ENCODE measurements at places on chromosomes 7 and 10.

DNA sequence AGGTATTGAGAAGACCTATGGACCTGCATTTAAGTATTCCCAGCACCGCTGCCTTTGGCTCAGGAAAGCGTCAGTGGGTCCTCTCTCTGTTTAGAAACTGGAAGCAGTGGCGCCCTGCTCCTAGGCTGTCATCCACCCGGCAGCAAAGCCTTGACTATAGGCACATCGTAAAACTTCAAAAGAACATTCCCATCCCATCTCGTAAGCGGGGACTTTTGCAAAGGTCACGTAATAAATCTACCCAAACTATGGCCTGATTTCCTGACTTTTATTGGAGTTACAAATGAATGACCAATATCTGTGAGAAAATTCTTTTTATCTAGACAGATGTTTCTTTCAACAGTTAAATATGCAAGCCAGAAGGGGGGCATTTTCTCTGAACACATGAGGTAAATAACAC, 115.8 kb upstream of the TCERG1L start:
- DNase-seq = no peak

DNA sequence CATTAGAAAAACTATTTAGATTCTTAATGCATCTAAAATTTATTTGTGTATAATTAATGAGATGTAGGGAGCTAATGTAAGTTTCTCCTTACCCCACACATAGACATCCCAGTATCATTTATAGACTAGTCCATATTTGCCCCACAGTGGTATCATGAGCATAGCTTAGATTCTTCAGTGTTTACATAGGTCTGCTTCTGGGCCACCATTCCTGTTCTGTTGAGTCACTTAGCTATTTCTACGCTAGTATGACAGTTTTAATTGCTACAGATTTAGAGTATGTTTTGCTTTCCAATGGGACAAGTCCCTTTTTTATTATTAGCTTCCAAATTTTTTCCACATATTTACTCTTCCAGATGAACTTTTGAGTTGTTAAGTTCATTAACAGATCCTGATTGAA, 69.4 kb downstream of the MCMBP start:
- no peak for DNase-seq

- DNase-seq = peak; percentile 24
Measured at GRCh38 chr10:73785721-73786511, 510 bp downstream of the ZSWIM8 start.

DNA sequence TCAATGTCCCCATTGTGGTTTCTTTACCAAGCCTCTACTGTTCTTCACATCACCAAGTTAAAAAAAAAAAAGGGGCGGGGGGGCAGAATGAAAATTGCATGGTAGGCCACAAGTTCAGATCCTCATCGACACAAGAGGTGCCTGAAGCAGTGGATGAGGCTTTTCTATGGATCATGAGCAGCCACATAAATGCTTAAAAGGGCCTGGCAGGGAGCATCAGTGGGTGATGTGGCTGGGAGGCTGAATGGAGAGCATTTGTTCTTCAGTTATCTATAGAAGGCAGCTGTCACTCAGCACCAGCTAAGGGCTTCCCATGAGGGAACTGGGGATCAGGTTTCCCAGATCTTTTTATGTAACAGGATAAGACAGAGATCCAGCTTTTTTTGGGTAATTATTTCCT, 117.9 kb downstream of the CFTR start:
- DNase-seq = no peak

- no peak for DNase-seq
Measured at GRCh38 chr10:96772196-96772595, 51.9 kb upstream of the PIK3AP1 start.

DNA sequence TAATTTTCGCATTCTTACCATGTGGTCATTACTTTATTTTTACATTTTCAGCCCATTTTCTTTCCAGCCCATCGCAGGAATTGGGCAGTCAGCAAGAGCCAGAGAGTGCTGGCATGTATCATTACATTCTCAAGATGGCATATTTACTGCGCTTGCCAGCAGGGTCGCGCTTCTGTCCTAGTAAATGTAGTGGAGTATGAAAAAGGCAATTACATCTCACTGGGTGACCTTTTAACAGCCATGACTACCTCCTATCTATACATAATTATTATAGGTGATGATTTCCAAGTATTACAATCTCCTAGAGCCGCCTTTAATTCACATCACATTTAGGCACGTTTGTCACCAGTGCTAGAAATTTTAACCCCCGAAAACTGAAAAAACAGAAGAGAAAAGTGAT, 433.7 kb upstream of the MGMT start:
- DNase-seq = no peak

DNA sequence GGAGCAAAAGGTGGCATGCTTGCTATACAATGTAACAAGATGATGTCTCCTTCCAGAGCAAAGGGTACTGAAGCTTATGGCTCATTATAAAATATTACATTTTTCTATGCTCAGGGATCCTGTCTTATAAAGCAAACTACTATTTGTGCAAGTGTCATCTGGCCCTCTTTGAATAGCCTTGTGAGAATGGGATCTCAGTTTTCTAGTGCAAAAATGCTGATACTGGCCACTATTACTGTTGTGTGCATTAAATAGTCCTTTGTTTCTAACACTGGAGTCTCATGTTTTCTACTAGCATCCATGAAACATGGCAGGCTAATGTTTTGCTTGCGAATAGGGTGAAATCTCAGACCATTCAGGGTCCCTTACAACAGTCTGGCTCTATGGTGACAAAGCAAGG, 823.0 kb downstream of the REEP3 start:
- no peak for DNase-seq

DNA sequence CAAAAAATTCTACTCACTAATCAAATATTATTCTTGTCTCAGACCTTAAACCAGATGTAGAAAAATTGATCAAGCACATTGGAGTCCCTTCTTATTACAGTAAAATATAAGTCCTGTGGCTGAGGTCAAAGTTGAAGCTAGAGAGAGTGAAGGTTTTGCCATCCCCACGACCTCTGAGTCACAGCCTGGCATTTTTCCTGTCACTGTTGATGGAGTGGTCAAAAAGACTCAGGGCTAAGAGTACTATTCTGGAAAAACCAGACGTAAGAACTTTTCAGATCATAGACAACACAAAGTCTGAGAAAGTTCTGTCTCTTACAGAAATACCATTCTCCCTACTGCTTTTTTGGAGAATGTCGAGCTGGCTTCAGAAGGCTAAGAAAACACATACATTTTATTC, 323.7 kb upstream of the ANKRD30A start:
- DNase-seq = no peak

- DNase-seq = no peak
Measured at GRCh38 chr10:71351628-71352319, 32.7 kb downstream of the SLC29A3 start.

DNA sequence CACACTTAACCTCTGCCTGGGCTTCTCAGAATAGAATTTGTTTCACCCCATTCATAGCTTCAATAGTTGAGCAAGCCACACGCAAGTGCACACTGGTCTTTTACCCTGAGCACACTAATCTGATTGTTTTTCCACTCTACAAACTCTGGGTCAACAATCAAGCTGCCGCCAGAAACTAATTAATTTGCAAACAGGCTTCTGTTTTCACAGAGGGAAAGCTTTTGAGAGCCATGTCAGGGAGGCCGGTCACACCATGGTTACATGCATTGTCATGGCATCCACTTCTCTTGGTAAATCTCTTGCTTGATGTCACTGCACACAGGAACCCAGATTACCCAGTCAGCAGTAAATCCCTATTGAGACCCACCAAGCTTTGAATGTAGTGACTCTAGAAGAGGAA, 154.2 kb downstream of the SEMA3A start:
- DNase-seq = no peak

GRCh38 chr7:70405241-70405640, 726.7 kb upstream of the GALNT17 start:
- no peak for DNase-seq

DNA sequence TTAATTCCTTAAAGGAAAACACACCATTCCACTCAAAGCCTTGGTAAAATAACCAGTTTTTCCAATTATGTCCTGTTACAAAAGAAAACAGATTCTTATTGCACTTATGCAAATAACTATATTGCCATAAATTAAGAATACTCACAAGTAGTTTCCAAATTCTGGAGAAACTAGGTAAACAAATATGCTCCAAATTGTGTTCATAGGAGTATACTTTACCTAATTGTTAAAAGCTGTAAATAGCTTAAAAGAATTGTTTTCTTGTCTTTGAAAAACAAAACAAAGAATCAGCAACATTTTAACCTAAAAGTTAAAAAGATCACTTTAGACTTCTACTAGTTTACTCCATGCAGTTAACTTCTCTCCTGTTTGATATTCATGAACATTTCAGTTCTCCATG, 38.9 kb upstream of the LRGUK start:
- no peak for DNase-seq

DNA sequence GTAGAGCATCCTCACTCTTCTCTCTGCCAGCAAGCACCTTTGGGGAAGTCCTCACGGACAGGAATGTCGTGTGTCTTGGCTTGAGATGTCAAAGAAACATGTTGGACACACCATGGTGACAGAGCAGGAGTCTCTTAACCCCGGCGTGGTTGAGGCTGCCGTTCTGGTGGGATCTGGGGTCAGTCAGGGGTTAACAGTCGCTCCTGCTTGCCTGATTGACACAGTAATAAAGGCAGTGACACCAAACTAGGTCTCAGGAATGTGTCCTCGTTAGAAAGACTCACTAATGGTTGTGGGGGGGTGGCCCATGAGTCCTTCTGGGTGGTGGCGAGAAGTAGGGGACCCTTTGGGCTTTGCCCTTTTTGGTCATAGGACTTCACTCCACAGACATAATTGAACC, 69.0 kb downstream of the TCF7L2 start:
- DNase-seq = no peak

DNA sequence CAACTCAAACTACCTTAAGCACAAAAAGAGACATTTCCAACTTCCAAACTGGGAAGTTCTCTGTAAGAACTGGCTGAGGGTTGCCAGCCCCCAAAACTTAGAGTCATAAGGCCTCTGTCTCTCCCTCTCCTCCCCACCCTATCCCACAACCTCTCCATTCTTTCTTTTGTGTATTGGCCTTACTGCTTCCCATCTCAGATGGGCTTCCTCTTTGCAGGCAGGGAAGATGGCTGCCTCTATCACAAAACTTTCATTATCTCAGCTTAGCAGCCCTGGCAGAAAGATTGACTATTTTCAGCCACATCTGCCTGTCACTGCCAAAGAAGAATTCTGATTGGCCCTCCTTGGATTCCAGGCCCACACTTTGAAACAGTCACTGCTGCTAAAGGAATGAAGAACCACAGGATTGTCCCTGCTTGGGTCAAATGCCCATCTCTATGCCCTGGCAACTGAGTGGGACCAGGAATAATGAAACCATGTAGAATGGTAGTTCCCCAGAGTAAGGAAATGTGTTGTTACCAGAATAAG, 58.0 kb upstream of the PRKAR2B start:
- no peak for DNase-seq
